ENCODE measurements at places on chromosomes 1 and 21.

DNA sequence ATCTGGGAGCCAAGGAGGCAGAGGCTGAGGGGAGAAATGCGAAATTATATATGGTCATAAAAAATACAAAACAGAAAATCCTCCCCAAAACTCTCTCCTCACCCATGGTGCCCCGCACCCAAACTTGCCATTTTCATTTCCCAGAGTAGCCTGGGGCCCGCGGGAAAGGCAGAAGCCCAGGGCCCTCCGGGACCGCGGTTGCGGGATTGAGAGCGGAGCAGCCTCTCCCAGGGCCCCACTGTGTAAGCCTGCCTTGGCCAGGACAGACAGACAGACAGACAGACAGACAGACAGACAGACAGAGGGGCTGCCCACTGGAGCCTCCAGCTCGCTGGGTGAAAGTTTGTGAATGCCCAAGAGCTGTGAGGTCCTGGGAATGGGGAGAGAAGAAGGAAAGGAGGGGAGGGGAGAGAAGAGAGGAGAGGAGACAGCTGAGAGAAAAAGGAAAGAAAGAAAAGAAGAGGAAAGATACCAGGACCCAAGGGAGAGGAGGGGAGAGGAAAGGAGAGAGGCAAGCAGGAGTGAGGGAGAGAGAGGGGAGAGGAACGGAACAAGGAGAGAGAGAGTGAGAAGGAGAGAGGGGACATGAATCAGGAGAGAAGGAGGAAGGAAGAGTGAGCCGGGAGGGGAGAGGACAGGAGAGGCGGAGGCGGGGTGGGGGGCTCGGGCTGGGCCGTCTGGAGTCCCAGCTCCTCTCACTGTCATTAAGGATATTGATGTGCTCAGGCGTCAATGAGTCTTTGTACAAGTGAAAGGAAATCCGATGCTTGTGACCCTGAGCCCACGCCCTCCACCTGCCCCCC lies 69.3 kb upstream of the CASZ1 start:
- DNase-seq = no peak

GRCh38 chr1:87284456-87285240 lies 44.0 kb upstream of the LMO4 start:
- DNase-seq = no peak

DNA sequence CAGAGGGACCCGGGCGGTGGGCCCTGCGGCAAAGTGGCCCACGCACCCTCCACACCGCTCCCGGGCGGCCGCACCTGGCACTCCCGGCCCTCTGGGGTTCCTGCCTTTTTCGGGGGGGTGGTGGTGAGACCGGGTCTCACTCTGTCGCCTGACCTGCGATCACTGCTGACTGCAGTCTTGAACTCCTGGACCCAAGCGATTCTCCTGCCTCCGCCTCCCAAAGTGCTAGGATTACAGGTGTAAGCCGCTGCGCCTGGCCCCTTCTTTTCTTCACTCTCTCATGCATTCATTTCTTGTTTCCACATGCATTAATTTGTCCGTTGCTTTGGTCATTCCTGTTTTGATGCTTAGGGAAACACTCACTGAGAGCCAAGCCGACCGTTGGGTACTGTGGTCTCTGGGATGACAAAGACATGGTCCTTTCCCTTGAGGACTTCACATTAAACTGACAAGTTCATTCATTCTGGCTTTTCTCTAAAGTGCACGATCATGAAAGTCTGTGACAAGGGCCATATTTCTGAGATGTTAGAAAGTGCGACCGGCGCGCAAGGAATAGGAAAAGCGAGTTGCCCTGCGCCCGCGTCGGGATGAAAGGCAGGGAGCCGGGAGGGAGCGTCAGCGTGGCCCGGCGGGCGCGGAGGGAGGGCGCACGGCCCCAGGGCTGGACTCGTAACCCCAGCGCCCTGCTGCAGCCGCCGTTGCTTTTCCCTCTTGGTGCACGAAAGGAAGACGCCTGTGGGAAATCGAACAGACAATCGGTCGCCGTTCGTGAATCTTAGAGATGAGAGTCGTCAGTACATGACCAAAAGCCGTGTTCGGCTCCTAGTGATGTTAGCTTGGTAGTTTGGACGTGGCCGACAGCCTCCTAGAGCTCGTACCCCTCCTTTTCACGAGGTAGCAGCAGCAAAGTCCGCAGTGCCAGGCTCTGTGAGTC lies 1.0 kb upstream of the MCOLN2 start:
- peak; percentile 55 for DNase-seq

GRCh38 chr1:83673312-83673711 lies 325.6 kb downstream of the TTLL7 start:
- DNase-seq = no peak

DNA sequence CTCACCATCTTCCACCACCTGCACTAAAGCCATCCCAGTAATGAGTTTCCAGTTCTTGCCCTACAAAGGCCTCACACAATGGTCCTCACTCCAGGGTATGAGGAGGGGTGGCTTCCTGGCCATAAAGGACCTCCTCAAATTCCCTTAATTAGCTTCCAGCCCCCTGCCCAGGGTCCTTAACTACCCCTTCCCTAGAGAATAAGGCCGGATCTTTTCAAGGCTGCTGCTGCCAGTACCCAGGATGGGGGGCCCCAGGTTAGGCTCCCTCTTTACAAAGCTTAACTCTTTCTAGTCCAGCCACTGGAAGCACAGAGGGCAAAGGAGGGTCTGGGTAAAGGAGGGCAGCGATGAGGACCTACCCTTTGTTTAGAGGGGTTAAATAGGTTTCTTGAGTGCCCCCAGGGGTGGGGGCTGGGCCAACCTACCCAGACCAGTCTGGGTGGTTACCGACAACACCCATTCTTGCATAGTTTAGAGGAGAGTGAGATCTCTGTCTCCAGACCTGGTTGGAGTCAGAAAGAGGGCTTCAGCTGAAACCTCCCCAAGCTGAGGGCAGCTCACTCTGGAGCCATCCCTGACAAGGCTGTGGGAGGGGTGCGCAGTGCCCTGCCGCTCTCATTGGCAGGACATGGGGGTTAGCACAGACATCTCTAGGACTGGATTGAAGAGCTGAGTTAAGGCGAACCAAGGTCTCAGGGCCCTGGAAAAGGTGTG lies 7.1 kb downstream of the BLACAT1 start:
- no peak for DNase-seq

GRCh38 chr1:196684476-196684875 lies 32.6 kb downstream of the CFH start:
- no peak for DNase-seq

DNA sequence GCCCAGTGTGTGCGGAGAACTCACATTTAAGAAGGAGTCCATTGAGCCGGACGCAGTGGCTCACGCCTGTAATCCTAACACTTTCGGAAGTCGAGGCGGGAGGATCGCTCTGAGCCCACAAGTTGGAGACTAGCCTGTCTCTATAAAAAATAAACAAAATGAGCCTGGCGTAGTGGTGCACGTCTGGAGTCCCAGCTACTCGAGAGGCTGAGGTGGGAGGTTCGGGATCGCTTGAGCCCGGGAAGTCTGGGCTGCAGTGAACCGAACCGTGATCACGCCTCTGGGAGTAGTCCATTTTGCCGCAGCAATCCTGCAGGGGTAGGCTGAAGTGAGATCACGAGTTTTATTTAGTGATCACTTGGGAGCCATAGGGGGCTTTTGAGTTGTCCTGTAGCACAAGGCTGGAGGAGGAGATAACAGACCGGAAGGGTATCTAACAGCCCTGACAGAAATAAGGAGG lies 497 bp upstream of the FUCA1 start:
- DNase-seq = peak; percentile 73
